ENCODE measurements at places on chromosomes 7 and 10.

DNA sequence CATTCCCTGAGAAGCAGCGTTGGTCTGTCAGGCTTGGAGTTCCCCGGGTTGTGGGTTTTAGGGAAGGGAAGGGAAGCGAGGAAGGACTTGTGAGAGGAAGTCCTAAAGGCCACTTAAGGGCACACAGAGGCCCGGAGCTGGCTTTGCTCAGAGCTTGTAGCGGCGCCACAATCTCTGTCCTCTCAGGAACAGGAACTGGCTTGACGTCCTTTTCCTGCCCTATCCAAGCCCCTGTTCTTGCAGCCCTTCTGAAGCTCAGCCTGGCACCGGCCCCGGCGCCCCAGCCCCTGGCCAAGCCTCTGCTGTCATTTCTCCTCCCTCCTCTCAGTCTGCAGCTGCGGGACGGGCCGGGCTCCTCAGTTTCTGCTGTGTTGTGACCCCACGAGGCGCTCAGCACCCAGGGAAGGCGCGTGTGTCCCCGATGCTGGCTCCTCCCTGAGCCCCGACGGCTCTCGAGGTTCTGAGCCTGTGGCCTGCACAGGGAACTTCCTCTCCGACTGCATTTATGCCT, at the start of gene GIMAP8:
GIMAP8 (plus strand) TSS at position 140 of the 511 bp plus-strand sequence. CDS start 16,069 bp downstream, outside the sequence.
- DNase-seq: no peak

DNA sequence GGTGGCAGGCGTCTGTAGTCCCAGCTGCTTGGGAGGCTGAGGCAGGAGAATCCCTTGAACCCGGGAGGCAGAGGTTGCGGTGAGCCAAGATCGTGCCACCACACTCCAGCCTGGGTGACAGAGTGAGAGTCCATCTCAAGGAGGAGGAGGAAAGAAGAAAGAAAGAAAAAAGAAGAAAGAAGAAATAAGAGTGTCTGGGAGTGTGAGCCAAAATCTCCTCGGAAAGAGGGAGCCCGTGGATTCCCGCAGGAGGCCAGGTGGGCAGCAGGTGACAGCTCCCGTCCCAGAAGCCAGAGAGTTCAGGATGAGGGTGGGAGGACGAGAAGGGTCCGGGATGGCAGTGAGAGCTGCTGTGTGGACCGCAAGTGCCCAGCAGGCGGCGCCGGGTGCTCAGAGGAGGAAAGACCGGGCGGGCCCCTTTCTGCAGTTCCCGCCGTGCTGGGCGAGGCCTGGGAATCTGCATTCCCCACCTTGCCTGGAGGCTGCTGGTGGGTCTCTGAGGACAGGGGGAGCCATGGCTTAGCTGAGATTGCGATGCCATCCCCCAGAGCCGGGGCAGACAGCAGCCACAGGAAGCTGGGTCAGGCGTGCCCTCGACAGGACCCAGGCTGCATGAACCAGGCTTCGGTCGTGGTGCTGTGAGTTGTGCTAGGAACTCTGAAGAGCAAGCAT, 17.1 kb upstream of the AMZ1 start:
- peak; percentile 91 for DNase-seq

DNA sequence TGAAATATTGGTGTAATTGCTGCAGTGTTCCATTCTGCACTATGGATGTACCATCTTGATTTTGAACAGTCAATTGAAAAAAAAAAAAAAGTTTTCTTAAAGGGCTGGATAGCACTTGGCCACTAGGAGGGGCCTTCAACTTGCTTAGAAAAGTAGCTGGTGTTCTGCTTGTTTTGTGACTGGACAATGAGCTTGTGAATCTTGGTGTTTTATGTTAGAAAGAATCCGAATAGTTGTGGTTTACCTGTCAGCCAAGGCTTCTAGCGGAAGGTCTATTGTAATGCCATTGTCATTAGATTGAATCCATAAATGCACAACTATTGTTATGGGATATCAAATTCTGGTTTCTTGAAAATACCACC, 77.1 kb downstream of the BMPER start:
- DNase-seq: peak; percentile 27

- DNase-seq: no peak
Measured at GRCh38 chr10:101691081-101691480, 3.9 kb downstream of the FBXW4 start.

GRCh38 chr10:68625316-68625921, 65.3 kb downstream of the TET1 start:
- DNase-seq: no peak

GRCh38 chr10:110568055-110568735, 700 bp downstream of the SMC3 start:
- DNase-seq: peak; percentile 62

- DNase-seq: no peak
Measured at GRCh38 chr7:49695971-49696370, 77.5 kb upstream of the VWC2 start.

- no peak for DNase-seq
Measured at GRCh38 chr7:29319719-29320521, 125.3 kb downstream of the CHN2 start.

DNA sequence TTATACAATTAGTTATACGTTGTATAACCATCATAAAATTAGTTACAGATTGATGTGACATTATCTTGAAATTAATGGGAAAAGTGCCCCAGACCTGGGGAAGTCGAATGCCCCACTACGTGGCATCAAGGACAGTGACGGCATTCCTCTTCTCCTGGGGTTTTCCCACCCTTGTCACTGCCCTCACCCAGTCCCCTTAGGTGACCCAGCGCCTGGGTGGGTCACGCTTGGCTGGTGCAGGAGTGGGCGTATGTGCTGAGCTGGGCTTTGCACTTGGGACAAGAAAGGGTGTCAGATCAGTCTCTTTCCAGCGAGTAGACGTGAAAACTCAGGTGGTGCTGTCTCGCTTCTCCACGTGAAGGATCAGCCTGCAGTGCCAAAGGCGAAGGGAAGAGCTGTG, 7.6 kb downstream of the FOXK1 start:
- no peak for DNase-seq

GRCh38 chr10:73379064-73379748, 20.5 kb upstream of the CFAP70 start:
- no peak for DNase-seq

DNA sequence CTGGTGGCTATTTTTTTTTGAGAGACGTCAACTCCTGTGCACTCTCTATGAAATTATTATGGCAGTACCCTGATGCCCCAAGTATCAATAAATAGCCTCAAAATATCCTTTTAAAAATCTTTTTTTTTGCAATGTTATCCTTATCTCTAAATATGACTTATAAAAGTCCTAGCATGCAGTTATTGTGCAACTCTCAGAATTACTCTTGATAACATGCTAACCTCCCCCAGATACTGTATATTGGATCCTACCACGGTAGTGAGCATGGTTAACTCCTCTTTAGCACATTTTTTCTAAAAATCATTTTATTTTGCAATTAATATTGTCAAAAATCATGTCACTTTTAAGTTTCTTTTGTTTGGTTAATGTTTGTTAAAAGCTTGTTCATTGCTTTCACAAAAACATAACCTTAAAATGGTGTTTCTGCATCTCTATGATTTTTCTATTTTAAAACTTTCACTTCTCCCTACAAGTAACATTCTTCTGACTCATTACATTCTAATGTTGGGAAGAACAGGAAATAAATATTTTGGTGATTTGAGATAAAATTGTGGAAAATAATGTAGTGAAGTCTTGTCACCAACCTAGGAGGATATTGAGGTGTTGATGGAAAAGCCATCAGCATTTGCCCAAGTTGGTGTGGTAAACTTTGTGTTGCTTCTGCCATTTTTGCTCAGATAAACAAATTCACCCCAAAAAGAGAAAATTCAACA, 42.1 kb upstream of the ADRA2A start:
- DNase-seq: no peak

DNA sequence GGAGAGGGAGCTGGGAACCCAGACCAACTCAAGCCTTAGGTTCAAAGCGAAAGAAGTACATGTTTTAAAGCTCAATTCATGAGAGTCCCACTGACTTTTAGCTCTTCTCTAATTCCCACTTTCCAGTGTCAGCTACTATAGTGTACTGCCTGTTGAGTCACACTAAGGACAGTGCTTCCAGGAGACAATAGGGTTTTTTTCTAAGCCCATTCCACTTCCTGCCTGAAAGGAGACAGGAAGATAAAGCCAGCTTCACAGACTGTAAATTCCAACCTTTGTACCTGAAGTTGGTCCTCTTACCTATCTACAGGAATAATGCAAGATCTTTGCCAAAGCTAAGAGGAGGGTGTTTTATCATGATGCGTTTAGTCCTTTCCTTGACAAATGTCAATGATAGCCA, 4.4 kb downstream of the MSRB2 start:
- no peak for DNase-seq

DNA sequence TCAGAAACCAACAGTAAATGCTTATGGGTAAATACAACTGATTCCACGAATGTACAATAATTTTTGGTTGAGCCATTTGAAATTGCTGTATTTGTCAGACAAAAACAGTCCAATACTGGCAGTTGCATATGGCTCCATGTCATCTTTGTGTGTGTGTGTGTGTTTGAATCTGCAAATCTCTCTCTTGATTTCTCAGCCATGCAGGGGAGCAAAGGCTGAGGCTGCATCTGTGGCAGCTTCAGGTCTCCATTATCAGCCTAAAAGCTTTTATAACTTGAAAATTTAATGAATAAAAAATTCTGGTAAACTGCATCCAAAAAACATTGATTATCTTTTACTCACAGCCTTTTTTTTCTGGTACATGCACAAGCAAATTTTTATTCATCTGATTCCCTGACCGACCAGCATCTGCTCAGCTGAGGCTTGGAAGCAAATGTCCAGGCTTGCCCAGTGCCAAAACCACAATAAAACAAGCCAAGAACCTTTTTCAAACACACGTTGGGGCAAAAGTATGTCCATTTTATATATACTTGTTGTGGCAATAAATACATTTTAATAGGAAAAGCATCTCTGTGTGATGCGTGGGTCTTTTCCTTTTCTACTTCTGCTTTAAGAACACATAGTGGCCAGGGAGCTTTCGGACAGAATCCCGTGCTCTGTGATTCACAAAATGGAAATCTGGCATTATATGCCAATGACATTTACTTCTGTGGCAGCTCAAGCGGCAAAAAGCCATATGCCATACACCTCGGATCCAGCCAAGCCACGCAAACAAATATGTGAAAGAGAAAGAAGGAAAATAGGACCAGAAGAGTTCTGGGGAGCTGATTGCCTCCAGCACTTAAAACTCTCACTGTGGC, 275.6 kb upstream of the AOAH start:
- DNase-seq: no peak

Data from iPS-NIHi11 (cell line).